ENCODE measurements at places on chromosomes 5 and 9.

DNA sequence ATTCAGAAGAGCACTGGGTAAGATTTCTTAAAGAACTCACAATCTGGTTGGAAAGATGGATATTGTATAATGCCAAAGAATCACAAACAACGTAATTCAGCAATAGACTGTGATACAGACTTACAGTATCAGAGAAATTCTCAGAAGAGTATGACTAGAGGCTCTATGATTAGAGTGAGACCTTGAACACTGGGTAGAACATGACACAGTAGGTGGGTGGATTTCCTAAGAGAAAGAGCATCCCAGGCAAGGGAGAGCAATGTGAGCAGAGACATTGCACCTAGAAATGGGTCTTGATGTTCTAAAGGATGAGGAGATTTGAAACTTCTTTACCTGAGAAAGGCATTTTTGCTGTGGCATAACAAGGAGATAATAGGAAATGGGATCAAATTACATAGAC is 27.3 kb upstream of the CAST start:
- no peak for DNase-seq

DNA sequence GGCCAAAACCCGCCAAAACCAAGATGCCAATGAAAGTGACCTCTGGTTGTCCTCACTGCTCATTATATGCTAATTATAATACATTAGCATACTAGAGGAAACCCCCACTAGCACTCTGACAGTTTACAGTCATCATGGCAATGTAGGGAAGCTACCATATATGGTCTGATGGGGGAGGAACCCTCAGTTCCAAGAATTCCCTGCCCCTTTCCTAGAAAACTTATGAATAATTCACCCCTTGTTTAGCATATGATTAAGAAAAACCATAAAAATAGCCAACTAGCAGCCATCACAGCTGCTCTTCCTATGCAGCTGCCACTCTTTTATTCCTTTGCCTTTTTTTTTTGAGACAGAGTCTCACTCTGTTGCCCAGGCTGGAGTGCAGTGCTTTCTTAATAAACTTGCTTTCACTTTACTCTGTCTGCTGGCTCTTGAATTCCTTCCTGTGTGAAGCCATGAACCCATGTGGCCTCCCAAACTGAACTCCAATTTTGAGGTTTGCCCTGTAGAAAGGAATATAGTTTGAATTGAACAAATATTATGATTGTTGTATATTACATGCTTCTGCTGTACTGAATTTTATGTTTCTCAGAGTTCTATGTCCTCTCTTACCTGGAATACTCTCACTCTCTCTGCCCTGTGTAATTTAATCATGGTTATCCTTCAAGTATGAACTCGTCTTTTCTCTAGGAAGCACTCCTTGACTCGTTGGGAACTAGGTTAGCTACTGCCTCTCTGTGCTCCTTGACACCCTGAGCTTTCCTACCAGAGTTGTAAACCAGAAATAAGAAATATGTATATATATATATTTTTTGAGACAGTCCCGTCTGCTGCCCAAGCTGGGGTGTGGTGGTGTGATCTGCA is 59.8 kb downstream of the KIAA1958 start:
- no peak for DNase-seq

GRCh38 chr9:136400038-136400834 is at the start of gene SNAPC4:
SNAPC4 (minus strand) TSS chr9:136400170; CDS start chr9:136398428, 1,742 bp downstream.
- peak; percentile 86 for DNase-seq

- DNase-seq = no peak
Measured at GRCh38 chr9:74117731-74118130, 379.4 kb upstream of the RORB start.

DNA sequence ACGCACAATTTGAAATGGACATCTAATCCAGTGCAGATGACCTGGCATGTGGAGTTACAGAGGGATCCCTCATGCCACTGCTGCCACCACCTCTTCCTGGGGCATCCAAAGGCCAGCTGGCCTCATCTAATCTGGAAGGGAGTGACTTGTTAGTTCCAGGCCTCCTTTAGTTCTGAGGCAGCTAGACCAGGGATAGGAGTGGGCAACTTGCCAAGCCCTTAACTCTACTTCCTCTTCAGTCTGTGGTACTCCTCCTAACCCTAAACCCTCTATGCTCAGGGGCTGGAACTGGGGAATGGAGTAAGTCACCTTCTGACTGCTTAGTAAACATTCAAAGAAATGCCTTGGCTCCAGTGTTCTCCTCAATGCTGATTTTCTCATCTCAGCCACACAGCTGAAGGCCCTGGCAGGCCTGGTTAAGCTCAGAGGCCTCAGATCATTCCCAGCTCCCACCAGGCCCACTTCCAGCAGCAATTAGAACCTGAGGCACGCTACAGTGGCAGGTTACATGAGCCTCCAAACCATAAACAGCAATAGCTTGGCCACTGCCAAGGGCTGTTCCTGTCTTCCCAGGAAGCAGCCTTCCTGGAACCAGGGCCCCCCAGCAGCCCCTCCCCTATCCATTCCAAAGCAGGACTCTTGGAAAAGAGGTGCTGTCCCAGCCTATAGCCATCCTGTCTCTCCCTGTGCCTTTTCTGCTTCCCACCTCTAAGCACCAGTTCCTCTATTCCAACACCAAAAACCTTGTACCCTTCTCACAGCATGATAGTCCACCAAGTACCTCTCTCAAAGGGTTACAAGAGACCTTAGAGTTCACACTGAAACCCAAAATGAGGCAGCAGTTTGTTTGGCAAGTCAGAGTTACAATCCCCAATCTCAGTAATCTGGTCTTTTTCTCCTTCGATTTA is 2.0 kb downstream of the EIF4EBP3 start:
- no peak for DNase-seq

DNA sequence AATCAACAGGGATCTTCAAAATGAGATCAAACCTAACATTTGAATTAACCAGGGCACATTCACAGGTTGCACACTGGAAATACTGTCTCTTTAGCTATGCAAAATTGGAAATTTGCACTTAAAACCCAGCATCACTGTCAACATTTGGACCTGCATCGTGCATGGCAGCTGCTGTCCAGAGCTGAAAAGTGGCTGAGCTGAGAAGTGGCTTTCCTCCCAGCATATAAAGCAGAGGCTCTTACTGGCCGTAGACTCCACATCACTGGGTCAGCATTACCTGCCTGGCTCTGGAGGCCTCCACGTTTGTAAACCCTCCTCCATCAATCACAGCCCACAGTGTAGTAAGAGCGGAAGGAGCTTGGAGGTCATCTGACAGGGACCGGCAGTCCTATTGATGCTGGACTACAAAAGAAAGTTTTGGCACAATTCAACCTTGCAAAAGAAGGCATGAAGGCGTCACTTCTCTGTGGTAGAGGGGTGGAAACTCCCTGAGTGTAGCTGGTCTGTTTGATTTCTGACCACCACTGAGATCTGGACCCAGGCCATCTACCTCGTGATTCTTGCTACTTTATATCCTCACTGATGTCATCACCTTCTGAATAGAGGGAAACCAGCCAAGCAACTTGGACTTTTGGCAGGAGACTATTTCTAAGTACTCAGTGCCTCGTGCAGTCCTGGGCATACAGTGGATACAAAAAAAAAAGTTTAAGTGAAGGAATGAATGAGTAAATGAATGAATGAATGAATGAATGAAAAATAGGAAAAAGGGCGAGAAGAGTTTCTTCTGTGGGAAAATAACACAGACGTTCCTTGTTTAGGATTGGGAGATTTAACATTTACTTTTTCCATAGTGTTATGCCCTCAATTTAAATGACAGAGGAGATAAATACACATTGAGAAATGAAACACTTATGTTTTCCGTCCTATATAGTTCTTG is 14.8 kb downstream of the RASEF start:
- DNase-seq = no peak

All from right lung (tissue), 10 donors.